ENCODE measurements at places on chromosomes 3 and 15.

- no peak for DNase-seq
Measured at GRCh38 chr3:27105904-27106303, 263.3 kb downstream of the NEK10 start.

GRCh38 chr3:31922962-31923361, 58.1 kb downstream of the OSBPL10 start:
- no peak for DNase-seq

GRCh38 chr3:43236008-43236407, 50.3 kb upstream of the SNRK start:
- peak; percentile 40 for DNase-seq

GRCh38 chr15:34116620-34117019, 14.7 kb downstream of the PGBD4 start:
- peak; percentile 21 for DNase-seq

DNA sequence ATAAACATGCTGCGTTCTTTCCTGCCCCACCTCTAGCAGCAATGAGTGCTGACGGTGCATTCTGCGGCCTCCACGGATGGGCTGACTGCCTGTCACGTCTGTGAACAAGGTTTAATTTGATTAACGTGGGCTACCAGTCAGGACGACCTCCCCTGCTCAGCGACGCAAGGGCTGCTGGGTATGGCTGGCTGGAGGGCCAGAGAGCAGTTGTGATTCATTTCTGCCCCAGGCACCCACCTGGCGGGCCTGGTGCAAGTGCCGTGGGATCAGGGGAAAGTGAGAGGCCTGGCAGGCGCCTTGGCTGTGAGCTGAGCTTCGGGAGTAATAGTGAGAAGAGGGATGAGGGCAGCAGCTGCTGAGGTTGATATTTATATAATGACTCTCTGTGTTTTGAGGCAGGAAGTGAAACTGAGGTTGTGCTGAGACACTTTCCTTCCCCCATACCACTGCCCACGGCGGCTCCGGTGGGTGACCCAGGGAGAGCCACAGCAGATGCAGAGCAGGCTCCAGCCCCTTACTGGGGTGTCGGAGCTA, 190.4 kb upstream of the BCL6 start:
- peak; percentile 43 for DNase-seq

GRCh38 chr3:82306189-82306588, 544.7 kb upstream of the GBE1 start:
- DNase-seq: no peak

DNA sequence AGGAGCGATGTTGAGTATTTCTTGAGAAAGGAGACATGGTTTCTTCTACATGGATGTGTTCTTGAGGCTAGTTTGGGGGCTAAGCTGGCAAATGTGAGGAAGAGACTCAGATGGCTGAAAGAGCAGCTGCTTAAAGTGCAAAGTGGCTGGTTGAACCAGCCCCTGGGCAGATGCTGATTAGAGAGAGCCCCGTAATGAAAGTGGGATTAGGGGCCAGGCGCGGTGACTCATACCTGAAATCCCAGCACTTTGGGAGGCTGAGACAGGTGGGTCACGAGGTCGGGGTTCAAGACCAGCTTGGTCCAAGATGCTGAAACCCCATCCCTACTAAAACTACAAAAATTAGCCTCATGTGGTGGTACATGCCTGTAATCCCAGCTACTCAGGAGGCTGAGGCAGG, 75.0 kb upstream of the GCNT3 start:
- DNase-seq: no peak

- no peak for DNase-seq
Measured at GRCh38 chr3:67094167-67094566, 96.1 kb downstream of the KBTBD8 start.

GRCh38 chr3:100533176-100533575, 40.8 kb downstream of the TMEM45A start:
- no peak for DNase-seq

DNA sequence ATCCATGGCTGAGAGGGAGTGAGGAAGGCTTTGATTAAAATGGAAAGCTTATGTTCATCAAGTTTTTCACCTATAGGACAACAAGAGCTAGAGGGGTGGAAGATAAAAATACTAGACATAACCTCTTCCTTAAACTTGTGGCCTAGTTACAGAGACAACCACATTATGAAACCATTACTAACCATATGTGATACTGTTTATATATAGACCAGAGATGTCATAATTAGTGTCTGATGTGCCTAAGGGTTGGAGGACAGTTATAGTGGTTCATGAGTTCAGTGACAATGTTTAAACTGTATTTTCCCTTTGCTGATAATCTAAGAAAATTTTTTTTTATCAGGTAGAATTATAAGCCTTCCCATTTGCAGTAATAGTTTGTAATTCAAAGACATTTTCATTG, 23.7 kb downstream of the PHLDB2 start:
- no peak for DNase-seq

DNA sequence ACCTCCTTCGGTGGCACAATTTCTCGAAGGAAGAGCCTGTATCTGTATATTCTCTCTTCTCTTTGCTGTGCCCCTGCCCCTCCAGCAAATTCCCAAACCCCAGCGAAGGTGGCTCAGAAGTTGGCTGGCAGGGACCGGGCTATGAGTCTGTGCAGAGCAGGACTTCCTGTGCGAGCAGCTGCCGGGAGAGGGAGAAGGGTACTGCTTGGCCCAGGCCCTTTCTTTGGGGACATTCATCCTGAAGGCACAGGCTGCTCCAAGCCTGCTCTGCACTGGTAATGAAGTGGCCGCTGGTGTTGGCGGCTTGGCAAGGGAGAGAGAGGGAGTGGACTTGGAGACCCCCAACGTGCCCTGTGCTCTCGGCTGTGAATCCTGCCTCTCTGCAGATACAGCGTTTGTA, 1.5 kb downstream of the SLC6A11 start:
- DNase-seq: no peak

GRCh38 chr3:112638327-112639020, 2.5 kb downstream of the CCDC80 start:
- no peak for DNase-seq

DNA sequence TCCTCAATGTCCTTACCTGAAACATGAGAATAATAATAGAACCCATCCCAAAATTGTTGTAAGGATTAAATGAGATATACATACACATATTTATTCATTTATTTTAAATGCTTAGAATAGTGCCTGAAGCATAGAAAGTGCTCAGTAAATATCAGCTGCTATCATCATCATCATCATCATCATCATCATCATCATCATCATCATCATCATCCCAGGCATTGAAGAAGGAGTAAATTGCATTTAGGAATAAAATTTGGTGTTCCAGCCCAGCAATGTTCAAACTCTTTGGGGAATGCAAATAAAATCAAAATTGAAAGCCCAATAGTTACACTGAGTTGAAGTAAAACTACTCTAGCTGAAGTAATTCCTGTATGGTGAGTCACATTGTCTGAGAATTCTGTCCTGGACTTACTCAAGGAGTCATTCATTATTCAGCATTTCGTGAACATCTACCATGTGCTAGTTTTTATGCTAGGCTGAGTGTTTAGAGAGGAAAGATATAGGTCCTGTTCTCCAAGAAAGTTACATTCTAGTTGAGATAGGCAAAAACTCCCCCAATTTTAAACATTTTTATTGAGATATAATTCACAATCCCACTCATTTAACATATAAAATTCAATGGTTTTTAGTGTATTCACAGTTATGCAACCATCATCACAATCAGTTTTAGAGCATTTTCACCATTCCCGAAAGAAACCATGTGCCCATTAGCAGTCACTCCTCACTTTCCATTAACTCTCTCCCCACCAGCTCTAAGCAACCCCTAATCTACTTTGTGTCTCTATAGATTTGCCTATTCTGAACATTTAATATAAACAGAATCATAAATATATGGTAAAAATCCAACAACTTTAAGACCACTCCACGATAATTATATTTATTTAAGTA, 107.2 kb downstream of the FRMD5 start:
- DNase-seq: peak; percentile 89

- no peak for DNase-seq
Measured at GRCh38 chr3:4019501-4019900, 220.3 kb downstream of the LRRN1 start.

DNA sequence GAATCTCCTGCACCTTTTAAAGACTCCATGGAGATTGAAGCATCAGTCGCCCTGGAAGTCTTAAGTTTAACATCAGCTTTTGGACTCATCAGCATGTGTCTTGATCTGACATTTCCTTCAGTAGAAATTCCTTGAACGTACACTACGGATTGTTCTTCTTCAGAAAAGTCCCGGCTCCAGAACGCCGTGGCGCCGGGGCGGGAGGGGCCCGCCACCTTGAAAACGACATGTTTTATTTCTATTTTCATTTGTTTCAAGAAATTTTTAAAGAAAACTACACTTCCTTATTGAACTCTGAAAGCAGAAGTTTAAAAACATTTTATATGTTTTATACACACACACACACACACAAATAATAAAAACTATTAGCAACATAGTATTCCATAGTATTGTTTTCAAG, 32.6 kb upstream of the RAP2B start:
- no peak for DNase-seq

GRCh38 chr15:100729461-100729860, 127.1 kb downstream of the ASB7 start:
- DNase-seq: no peak

GRCh38 chr3:29686889-29687592, 406.2 kb downstream of the RBMS3 start:
- DNase-seq: peak; percentile 69
